A549 treated with CpdA at 1 μM for 4 hours (cell line): ENCODE measurements at places on chromosomes 16 and 17. TPM values are rescaled to one million over a fixed set of nuclear protein-coding genes. Genes with fewer than 3 reads are reported as not detected.

The RAB11FIP4 gene
- 0.87 to 2.6 TPM (median 1.8 TPM) in 5 replicates for total RNA-seq

The ITGB4 gene
- total RNA-seq: 38.3 to 62.6 TPM (median 49.8 TPM) in 5 replicates

The SSTR5 gene
- 0.26 to 0.36 TPM (median 0.26 TPM) in 3 of 5 replicates, not detected in the others for total RNA-seq

The NOMO2 gene
- 106 to 114 TPM (median 111 TPM) in 5 replicates for total RNA-seq

The MEOX1 gene
- total RNA-seq: not detected in 5 replicates

The ACSM2B gene
- not detected in 5 replicates for total RNA-seq

The ZNF469 gene
- 9.4 to 16.7 TPM (median 11.5 TPM) in 5 replicates for total RNA-seq

The PYY gene
- 0.11 TPM in 1 of 5 replicates, not detected in the others for total RNA-seq

The TMEM114 gene
- not detected in 5 replicates for total RNA-seq

The ACSM2A gene
- not detected in 5 replicates for total RNA-seq

The DNAH3 gene
- 0.07 to 0.14 TPM (median 0.08 TPM) in 5 replicates for total RNA-seq

The FSCN2 gene
- total RNA-seq: 0.61 to 2.0 TPM (median 0.89 TPM) in 5 replicates

The LHX1 gene
- total RNA-seq: 2.6 to 3.6 TPM (median 3.4 TPM) in 5 replicates

The KSR1 gene
- total RNA-seq: 12.7 to 20.8 TPM (median 18.4 TPM) in 5 replicates

The NECAB2 gene
- total RNA-seq: 2.1 to 4.5 TPM (median 2.9 TPM) in 5 replicates

The BCAR1 gene
- total RNA-seq: 58.1 to 95.0 TPM (median 86.7 TPM) in 5 replicates

The MYADML2 gene
- not detected in 5 replicates for total RNA-seq

The FBXL16 gene
- total RNA-seq: 1.8 to 3.2 TPM (median 2.6 TPM) in 5 replicates

The PDE6G gene
- 1.6 to 2.5 TPM (median 1.7 TPM) in 5 replicates for total RNA-seq

The SNAI3 gene
- total RNA-seq: 0.08 to 0.21 TPM (median 0.14 TPM) in 4 of 5 replicates, not detected in the other
